ENCODE measurements at places on chromosomes 1 and 21. TPM values are rescaled to one million over a fixed set of nuclear protein-coding genes. Genes with fewer than 3 reads are reported as not detected.

The TNFRSF25 gene
- total RNA-seq = 16.4 TPM

The PPOX gene
- total RNA-seq = 12.1 TPM

The MYCL gene
- 2.8 TPM for total RNA-seq

The NGF gene
- total RNA-seq = 2.6 TPM

The SV2A gene
- 1.6 TPM for total RNA-seq

The CAPN8 gene
- not detected for total RNA-seq

The LCE1D gene
- not detected for total RNA-seq

The DDR2 gene
- 12.3 TPM for total RNA-seq

The IFNLR1 gene
- 0.09 TPM for total RNA-seq

The C1orf115 gene
- 29.7 TPM for total RNA-seq

The OR2T2 gene
- total RNA-seq = not detected

The AMY1B gene
- not detected for total RNA-seq

The SPRR2E gene
- total RNA-seq = not detected

The LCE2B gene
- not detected for total RNA-seq

The SH2D5 gene
- total RNA-seq = 0.81 TPM
